NCI-H1417 treated with DMSO at 0.1 percent for 48 hours (cell line): ENCODE measurements at places on chromosomes 2 and 18.

GRCh38 chr18:10010611-10011015 is 96.8 kb downstream of the VAPA start:
- no peak for DNase-seq

DNA sequence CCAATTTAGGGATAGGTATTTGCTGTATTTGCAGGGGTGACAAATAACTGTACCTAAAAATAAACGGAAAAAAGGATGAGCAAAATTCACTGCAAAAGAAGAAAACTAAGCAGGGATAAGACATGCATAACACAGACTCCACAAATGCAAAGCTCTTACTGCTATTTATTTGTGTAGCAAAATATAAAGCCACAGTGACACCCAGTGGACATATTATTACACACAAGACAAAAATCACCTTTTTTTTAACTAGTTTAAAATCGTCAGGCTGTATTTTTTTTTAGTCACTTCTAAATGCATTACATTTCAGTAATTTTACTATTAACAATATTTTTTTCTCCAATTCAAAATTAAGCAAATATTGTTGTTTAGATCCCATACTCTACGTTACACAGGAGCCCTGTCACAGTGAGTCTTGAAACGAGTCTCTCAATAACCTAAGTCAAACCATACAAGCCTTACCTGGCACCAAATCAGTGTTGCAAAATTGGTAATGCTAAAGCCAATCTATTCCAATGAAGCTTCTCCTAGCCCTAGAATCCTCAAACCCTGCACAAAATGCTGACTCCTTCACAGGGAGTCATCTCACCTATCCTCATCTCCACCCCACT is 23.7 kb downstream of the METTL4 start:
- DNase-seq: no peak

- DNase-seq: no peak
Measured at GRCh38 chr2:146985753-146986152, 859.1 kb upstream of the ACVR2A start.

DNA sequence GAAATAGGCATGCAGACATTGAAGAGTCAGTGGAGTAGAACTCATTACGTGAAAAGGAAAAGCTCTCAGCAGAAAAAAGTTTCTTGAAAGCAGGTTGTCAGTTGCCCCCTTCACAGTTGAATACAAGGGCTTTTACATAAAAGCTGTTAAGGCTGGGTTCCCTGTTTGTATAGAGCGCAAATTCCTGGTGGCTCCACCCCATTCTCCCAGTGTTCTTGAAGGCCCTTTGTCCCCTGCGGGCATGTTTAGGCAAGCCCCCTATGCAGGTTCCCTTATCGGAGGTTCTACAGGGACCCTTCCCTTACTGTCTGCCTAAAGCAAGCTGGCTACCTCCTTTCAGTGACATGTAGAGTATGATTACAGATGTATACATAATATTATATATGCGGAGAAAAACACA is 497.2 kb upstream of the SYT4 start:
- no peak for DNase-seq

- DNase-seq: no peak
Measured at GRCh38 chr2:100730290-100730868, 89.6 kb upstream of the NPAS2 start.

- DNase-seq: no peak
Measured at GRCh38 chr2:100976645-100977391, 25.3 kb upstream of the RPL31 start.

- DNase-seq: no peak
Measured at GRCh38 chr2:66849153-66849755, 414.3 kb downstream of the MEIS1 start.

DNA sequence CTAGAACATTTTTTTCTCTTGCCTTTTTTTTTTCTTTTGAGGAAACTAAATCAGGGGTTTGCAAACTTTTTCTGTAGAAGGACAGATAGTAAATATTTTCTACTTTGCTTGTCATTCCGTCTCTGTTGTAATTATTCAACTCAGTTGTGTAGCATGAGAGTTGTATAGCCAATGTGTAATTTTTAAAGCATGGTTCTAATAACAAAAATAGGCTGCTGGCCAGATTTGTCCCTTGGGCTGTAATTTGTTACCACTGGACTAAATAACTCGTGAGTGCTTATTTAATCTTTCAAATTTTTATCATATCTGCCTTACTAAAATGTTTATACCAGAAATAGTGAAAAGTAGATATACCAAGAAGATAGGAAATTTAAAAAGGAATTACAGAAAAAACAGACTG is 43.0 kb downstream of the CCDC148 start:
- no peak for DNase-seq

- DNase-seq: no peak
Measured at GRCh38 chr2:135411646-135412045, 119.4 kb downstream of the ZRANB3 start.

GRCh38 chr2:213238753-213239495 is 45.3 kb upstream of the SPAG16 start:
- DNase-seq: no peak

GRCh38 chr18:3675446-3675845 is 225.5 kb downstream of the TGIF1 start:
- no peak for DNase-seq

- no peak for DNase-seq
Measured at GRCh38 chr2:210586381-210586780, 30.0 kb downstream of the CPS1 start.

DNA sequence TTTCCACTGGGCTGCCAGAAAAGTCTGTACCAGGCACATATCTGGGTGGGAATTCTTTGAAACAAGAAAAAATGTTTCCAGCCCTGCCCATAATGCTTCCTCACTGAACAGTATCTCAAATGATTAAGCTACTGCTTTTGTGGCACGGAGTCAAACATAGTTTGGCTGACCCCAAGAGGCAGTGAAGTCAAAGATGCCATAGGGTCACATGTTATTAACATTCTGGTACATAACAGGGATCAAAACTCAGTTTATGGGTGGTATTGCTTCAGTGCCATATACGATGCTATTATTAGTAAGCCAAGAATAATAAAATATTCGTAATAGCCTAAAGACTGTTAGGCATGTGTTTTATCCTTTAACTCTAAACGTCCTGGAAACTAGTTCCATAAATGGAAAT is 112.4 kb downstream of the FEZ2 start:
- DNase-seq: no peak

- no peak for DNase-seq
Measured at GRCh38 chr2:26732446-26732845, 31.6 kb upstream of the SLC35F6 start.

DNA sequence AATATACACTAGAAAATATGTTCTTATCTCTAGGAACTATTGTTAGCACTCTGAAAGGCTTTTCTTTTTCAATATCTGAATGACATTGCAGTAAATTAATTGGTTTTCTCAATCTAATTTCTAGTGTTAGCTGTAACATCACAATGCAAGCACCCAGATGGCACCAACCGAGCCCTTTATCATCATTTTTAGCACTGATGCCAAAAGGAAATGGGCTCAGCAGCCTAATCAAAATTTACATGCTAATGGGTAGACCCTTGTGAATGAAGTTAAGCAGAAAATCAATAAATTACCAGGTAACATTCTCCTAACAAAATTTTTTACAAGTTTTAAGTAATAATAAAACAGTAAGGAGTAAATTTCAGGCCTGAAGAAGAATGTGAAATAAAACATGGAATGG is 53.5 kb upstream of the PGAP1 start:
- DNase-seq: no peak

GRCh38 chr18:40420675-40421074 is 1534.4 kb upstream of the PIK3C3 start:
- DNase-seq: no peak

- DNase-seq: no peak
Measured at GRCh38 chr2:51027968-51028367, 4.0 kb downstream of the NRXN1 start.

GRCh38 chr2:160417745-160418397 is 75.7 kb downstream of the RBMS1 start:
- DNase-seq: no peak

- no peak for DNase-seq
Measured at GRCh38 chr2:181741756-181742155, 61.4 kb upstream of the NEUROD1 start.

GRCh38 chr2:172969609-172970008 is 106.0 kb upstream of the MAP3K20 start:
- no peak for DNase-seq

- no peak for DNase-seq
Measured at GRCh38 chr18:2223849-2224248, 347.5 kb downstream of the METTL4 start.

GRCh38 chr2:130382313-130382917 is 26.6 kb downstream of the PTPN18 start:
- DNase-seq: no peak

GRCh38 chr2:128813352-128814034 is 494.8 kb upstream of the HS6ST1 start:
- no peak for DNase-seq

GRCh38 chr2:138596403-138596802 is 94.8 kb downstream of the SPOPL start:
- no peak for DNase-seq

DNA sequence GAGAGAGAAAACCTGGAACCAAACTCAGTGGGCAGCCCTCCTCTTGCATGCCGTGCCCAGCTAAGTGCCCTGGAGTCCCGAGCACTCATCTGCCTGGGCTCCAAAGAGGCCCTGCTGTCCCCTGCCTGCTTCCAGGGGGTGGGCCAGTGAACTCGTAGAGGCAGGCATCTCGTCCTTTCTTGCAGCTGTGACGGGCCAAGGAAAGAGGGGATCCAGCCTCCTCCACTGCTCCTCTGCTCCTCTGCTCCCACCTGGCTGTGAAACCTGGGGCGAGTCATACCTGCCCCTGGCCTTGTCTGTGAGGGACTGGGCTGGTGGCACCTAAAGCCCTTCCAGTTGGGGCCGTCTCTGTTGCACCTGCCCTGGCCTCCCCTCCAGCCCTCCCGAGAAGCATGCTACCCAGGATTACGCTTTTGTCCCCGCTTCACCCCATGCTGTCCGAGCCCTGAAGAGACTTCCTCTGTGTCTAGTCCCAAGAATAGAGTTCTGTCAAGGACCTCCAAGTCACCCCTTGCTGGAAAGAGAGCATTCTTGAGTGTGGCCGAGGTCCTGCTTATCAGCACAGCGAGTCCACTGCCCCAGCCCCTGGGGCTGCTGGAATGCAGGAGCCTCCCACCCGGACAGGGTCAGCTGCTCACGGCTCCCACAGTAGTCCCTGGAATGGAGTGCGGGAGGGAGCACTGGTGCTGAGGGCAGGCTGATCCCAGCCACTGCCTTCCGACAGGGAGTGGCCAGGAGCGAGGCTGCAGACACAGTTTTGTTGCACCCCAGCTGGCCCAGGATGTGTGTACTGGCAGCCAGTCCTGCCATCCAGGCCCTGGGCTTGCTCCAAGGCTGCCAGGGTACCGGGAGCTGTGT is 14.3 kb downstream of the KCNK3 start:
- no peak for DNase-seq

GRCh38 chr2:230909841-230910545 is 15.0 kb downstream of the GPR55 start:
- no peak for DNase-seq

DNA sequence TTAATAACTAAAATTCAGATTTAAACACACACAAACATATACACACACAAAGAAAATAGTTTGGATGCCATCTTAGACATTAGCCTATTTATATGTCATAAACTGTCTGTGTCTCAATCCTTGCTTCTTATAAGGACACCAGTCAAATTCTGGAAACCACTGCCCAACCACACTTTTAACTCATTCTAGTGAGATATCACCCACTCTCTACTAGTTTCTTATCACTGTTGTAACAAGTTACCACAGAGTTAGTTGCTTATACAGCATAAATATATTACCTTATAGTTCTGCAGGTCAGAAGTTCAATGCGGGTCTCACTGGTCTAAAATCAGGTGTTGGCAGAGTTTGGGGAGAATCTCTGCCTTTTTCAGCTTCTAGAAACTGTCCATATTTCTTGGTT is 239.1 kb downstream of the MTX2 start:
- DNase-seq: no peak
